ENCODE measurements at places on chromosomes 7 and 10.

DNA sequence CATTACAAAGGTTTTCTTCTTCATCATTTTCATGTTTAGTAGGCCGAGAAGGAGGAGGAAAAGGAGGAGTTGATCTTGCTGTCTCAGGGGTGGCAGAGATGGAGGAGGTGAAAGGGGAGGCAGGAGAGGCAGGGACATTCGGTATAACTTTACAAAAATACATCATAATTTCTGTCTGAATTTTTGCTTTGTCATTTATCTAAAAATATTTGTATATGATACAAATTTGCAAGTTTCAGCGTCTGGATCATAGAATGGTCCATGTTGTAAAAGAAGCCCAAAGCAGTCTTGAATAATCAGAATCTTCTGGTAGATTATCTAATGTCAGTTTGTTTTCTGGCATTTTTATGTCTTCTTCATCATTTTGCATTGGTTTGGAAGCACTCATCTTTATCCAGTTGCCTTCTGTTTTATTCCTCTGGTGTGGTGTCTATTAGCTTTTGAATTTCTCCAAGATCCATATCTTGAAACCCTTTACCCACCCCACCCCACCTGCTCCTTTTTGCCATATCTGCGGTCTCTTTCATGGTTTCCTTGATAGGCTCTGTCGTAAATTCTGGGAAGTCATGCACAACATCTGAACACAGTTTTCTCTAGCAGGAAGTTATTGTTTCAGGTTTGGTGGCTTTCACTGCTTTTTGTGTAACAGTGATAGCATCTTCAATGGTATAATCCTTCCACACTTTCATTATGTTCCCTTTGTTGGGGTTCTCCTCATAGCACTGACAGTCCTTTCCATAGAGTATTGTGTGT lies 95.0 kb downstream of the ST7 start:
- no peak for DNase-seq

GRCh38 chr7:107162475-107162874 lies 6.3 kb upstream of the HBP1 start:
- DNase-seq, result no peak

- no peak for DNase-seq
Measured at GRCh38 chr10:132696204-132696603, 89.7 kb downstream of the NKX6-2 start.

- DNase-seq, result no peak
Measured at GRCh38 chr10:94083662-94084265, 90.0 kb downstream of the PLCE1 start.

DNA sequence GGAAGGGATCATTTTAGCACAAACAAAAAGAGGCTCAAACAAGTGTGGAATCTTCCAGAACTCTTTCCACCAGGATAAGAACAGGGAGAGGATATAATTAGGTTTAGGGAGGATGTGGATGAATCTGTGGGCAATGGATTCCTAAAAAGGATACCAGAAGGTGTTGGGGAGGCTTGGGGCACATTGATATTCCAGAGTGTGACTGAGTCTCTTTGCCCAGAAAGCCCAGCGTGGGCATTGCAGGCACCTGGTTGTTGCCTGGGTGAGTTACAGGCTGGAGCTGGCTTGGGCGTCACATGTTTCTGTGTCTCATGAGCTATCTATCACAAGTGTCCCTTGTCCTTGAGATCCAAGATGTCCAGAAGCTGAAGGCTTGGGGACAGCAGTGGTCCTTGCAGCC lies 3.3 kb downstream of the COL26A1 start:
- no peak for DNase-seq

- DNase-seq, result no peak
Measured at GRCh38 chr7:25615003-25615402, 386.7 kb upstream of the NPVF start.

DNA sequence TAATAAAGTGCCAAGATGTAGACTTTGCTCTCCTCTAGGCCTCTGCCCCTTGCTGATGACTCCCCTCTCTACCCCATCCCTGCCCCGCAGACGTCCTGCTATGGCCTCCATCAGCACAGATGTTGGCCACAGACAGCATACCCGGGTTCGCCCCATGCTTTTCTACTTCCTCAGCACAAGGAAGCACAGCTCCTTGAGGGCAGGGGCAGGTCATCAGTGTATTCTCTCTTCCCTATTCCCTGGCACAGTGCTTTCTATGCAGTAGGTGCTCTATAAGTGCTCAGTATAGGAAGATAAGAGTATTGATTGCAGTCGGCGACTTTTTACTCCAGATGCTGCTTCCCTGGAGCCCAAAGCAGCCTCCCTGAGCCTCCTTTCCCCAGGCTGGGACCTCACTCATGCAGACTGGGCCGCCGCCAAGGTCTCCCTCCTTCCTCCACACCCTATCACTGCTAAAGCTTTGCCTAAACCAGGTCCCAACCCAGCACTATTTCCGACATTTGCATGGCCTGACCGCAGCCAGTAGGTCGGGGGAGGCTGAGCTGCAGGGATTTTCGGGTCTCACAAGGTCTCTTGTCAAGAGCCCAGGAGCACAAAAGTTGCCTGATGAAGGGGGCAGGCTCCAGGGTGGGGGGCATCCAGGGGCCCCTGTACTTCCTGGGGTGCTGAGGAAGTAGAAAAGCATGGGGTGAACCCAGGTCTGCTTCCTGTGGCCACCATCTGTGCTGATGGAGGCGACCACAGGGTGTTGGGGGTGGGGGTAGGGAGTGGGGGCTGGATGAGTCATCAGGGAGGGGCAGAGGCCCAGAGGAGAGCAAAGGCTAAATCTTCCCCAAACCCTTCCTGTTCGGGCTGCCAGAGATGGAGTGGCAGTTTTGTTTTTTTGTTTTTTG lies 8.0 kb downstream of the CALHM3 start:
- peak; percentile 50 for DNase-seq

DNA sequence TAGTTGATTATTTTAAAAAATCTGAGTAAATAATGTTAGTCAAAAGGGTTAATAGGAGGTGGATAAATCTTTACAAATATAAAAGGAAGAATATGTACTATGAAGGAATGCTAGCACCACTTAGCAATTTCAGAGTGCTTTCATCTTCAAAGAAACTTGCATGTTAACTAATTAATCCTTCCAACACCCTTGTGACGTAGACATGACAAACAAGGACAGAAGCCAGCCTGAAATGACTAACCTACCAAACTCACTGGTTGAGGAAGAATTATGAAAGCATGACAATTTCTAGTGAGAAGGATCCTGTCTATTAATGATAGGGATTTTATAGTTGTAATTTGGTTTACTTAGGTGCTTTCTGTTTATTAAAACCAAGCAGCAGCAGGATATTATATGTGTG lies 468.0 kb upstream of the FZD8 start:
- DNase-seq, result no peak

DNA sequence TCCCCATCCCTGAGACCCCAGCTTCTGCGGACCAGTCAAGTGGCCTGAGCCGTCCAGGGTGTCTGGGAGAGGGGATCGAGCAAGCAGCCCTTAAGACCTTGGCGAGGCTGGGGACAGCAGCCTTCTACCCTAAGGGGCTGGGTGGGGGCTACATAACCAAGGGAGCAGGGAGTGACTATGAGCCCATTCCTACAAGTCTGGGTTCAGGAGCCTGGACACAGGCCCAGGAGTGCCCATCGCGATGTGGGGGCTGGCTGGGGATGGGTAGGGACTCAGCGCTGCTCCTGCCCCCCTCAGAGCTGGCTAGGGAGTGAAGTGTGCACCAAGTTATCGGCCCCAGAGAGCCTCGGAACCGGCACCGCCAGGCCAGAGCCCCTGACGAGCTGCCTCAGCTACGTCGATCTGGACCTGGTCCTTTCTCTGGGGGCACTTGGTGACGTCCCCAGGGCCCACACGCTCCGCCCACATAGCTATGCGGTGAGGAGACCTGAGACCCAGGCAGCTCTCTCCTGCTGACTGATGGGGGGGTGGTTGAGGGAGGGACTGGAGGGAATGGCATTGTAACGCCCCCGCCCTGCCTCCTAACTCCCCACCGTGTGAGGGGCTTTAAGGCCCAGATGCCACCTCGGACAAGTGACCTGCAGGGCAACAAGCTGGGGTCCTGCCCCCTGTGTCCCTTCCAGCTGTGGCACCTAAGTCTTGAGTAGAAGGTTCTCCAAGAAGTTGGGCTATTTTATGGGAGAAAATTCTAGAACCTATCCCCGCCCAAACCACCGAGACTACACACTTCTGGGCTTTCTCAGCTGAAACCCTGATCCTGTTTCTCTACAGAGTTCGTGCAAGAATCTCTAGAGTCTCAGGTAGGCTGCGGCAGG lies 2.5 kb downstream of the SAP25 start:
- no peak for DNase-seq

DNA sequence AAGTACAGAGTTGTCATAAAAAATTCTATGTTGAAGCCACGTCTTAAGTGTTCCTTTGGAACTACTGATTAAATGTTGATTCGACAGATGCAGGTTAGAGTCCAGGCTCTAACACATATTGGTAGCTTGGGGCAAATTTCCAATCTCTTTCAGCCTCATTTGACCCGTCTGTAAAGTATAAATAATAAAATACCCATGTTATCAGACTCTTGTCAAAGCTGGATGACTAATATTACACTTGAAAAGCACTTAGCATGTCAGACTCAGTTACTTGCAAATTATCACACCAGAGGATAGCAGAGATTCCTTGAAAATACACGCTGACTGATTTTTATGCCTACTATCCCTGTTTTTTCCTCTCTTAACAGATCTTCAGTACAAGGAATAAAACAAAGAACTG lies 18.1 kb upstream of the MACC1 start:
- DNase-seq, result no peak

GRCh38 chr10:71748671-71749191 lies 24.6 kb downstream of the VSIR start:
- peak; percentile 74 for DNase-seq

- DNase-seq, result no peak
Measured at GRCh38 chr10:132575320-132576201, 38.0 kb downstream of the INPP5A start.

DNA sequence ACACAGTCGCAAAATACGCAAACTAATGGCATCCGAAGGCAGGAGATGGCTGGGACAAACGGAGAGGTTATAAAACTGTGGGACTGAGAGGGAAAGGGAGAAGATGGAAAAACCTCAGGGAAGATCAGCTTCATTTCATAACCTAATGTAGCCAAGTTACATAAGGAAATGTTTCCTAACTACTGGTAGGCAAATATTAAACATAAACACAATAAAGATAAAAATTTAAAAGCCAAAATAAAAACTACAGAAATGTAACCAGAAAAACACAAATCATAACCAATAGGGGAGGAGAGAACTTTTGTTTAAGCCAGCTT lies 13.1 kb upstream of the MNX1 start:
- DNase-seq, result no peak

DNA sequence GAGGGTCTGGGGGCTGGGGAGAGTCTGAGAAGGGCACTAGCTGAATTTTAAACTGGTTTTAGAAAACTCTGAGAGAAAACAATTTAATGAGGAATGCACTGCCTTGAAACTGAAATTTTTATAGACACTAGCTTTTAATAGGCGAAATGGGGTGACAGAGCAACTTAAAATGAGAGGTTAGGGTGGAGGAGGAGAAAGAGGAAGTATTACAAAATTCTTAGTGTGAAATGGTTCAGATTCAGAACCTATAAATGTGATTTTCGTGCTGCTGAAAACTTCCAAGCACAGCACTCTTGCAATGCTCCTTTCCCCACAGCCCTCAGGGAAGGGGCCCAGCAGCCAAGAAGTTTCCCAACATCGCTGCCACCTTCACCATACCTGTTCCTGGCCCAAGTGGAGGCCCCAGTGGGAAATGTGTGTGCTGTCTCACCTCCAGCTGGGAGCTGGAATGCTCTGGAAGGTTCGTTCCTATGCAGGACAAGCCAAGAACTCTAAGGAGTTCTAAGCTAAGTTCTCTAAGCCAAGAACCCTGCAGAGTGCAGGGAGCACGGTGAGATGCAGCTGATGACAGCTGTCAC lies 60.0 kb downstream of the ATXN7L1 start:
- DNase-seq, result no peak

DNA sequence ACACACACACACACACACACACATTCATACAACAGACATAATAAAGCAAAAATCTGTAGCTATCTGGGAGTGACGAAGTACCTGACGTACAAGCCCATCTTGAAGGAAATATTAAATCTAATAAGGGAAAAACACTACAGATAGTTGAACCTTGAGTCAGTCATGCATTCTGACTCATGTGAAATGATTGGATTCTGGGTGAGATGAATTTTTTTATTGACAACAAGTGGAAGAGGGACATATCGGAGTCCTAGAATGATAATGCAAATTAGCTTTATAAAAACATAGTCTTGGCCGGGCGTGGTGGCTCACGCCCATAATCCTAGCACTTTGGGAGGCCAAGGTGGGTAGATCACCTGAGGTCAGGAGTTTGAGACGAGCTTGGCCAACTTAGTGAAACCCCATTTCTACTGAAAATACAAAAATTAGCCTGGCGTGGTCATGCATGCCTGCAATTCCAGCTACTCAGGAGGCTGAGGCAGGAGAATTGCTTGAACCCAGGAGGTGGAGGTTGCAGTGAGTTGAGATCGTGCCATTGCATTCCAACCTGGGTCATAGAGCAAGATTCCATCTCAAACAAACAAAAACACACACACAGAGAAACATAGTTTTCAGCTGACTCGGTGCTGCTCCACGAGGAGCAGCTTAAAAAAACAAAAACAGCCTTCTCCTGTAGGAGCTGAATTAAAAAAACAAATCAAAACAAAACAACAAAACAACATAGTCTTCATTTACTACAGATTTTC lies 154.4 kb upstream of the MKLN1 start:
- no peak for DNase-seq

- DNase-seq, result peak; percentile 6
Measured at GRCh38 chr7:12570534-12571461, at the start of gene SCIN. TSS of gene SCIN (plus strand) at chr7:12570720. CDS start at chr7:12570787, 67 bp downstream.

DNA sequence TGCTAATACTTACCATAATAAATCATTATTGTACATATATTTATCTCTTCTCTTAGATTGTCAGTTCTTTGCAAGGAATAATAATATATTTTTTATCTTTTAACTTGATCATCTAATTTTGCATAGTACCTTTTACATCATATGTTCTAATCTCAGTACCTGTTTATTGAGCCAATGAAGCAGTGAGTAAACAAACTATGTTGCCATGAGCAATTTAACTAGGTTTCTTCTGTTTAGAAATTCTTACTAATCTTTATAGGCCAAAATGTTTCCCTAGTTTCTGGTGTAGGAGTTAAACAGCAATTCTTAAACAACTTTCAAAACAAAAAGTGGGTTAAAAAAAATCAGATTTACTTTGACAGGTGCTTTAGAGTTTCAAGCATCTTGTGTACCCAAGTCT lies 61.3 kb downstream of the PHYHIPL start:
- DNase-seq, result no peak

GRCh38 chr10:122407375-122408125 lies 33.0 kb downstream of the PLEKHA1 start:
- DNase-seq, result peak; percentile 68
